Smooth muscle cell of trachea (primary cell): ENCODE measurements at places on chromosomes 12 and 14. TPM values are rescaled to one million over a fixed set of nuclear protein-coding genes. Genes with fewer than 3 reads are reported as not detected.

JPH4 gene
- total RNA-seq: not detected in 2 replicates

GNB3 gene
- 1.7 and 2.9 TPM in 2 replicates for total RNA-seq

AVPR1A gene
- not detected in 2 replicates for total RNA-seq

DDX23 gene
- 77.6 and 78.5 TPM in 2 replicates for total RNA-seq

KRT72 gene
- not detected in 2 replicates for total RNA-seq

ACOT4 gene
- total RNA-seq: 0.15 and 0.99 TPM in 2 replicates
